Smooth muscle cell of the coronary artery (primary cell): ENCODE measurements at places on chromosomes 4 and X. TPM values are rescaled to one million over a fixed set of nuclear protein-coding genes. Genes with fewer than 3 reads are reported as not detected.

Gene ETDB
- not detected in 2 replicates for total RNA-seq

Gene ASB9
- total RNA-seq, result not detected in 2 replicates

Gene UGT2B10
- total RNA-seq, result not detected in 2 replicates

Gene NAP1L2
- total RNA-seq, result 0.23 and 0.70 TPM in 2 replicates

Gene RAB41
- total RNA-seq, result not detected in 2 replicates

Gene CTSO
- 6.5 and 15.4 TPM in 2 replicates for total RNA-seq

Gene TMPRSS11D
- total RNA-seq, result not detected in 2 replicates

Gene CLCN4
- 4.8 and 6.0 TPM in 2 replicates for total RNA-seq

Gene KCND1
- 0.45 and 0.59 TPM in 2 replicates for total RNA-seq

Gene SLC25A5
- 152 and 222 TPM in 2 replicates for total RNA-seq

Gene CT45A7
- not detected in 2 replicates for total RNA-seq

Gene CXorf49
- total RNA-seq, result not detected in 2 replicates

Gene GAGE1
- total RNA-seq, result not detected in 2 replicates

Gene ARAP2
- 0.23 and 1.3 TPM in 2 replicates for total RNA-seq

Gene CABS1
- not detected in 2 replicates for total RNA-seq

Gene HERC6
- 3.2 and 5.0 TPM in 2 replicates for total RNA-seq

Gene AMER1
- total RNA-seq, result 1.1 and 1.4 TPM in 2 replicates

Gene LRCH2
- 3.1 and 3.2 TPM in 2 replicates for total RNA-seq

Gene ADH7
- 0.70 TPM in 1 of 2 replicates, not detected in the other for total RNA-seq

Gene GRIA2
- 0.59 TPM in 1 of 2 replicates, not detected in the other for total RNA-seq

Gene BMX
- total RNA-seq, result 0.12 and 0.53 TPM in 2 replicates

Gene IL1RAPL1
- under 0.01 and 0.45 TPM in 2 replicates for total RNA-seq

Gene CXorf38
- total RNA-seq, result 2.9 and 9.0 TPM in 2 replicates

Gene MTMR8
- 0.08 TPM in 1 of 2 replicates, not detected in the other for total RNA-seq

Gene COX7B2
- not detected in 2 replicates for total RNA-seq

Gene CTAG2
- total RNA-seq, result not detected in 2 replicates

Gene SOWAHB
- not detected in 2 replicates for total RNA-seq

Gene BCORL1
- total RNA-seq, result 0.94 and 1.7 TPM in 2 replicates

Gene CXXC4
- total RNA-seq, result not detected in 2 replicates

Gene VEGFC
- total RNA-seq, result 8.9 and 27.3 TPM in 2 replicates

Gene DIPK2B
- 0.23 TPM in 1 of 2 replicates, not detected in the other for total RNA-seq

Gene GPRASP1
- total RNA-seq, result 1.5 and 6.2 TPM in 2 replicates

Gene SNCA
- 0.23 and 0.35 TPM in 2 replicates for total RNA-seq

Gene USP51
- total RNA-seq, result 0.30 and 2.5 TPM in 2 replicates

Gene ZNF630
- 0.45 and 1.5 TPM in 2 replicates for total RNA-seq

Gene CT47B1
- not detected in 2 replicates for total RNA-seq

Gene RS1
- total RNA-seq, result not detected in 2 replicates

Gene ZCCHC12
- not detected in 2 replicates for total RNA-seq

Gene H2BW2
- not detected in 2 replicates for total RNA-seq

Gene CSAG2
- total RNA-seq, result not detected in 2 replicates

Gene CDKL5
- total RNA-seq, result 0.98 and 1.3 TPM in 2 replicates

Gene LRP2BP
- total RNA-seq, result 0.35 and 0.38 TPM in 2 replicates

Gene ABLIM2
- 0.12 and 0.30 TPM in 2 replicates for total RNA-seq

Gene NMU
- 0.15 TPM in 1 of 2 replicates, not detected in the other for total RNA-seq

Gene MAOA
- 9.6 and 29.1 TPM in 2 replicates for total RNA-seq

Gene SCRG1
- total RNA-seq, result 0.23 and 0.35 TPM in 2 replicates
